ENCODE measurements at places on chromosomes 7 and 10.

DNA sequence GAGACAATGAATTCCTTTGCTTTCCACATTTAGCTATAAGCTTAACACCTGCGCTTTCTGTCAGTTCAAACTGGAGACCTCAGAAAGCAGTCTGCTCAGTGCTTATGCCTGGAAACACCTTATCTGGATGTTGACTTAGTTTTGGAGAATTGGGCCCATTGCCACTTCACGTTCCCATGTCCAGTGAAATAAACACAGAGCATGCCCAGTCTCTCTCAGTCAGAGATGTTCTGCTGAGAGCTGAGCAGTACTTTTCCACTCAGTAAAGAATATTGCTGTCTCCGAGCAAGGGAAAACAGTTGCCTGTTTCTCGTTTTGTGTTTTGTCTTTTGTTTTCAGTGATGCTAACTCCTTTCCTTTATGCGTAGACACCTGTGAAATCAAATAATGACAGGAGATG, 83.2 kb upstream of the PRR15 start:
- DNase-seq, result no peak

DNA sequence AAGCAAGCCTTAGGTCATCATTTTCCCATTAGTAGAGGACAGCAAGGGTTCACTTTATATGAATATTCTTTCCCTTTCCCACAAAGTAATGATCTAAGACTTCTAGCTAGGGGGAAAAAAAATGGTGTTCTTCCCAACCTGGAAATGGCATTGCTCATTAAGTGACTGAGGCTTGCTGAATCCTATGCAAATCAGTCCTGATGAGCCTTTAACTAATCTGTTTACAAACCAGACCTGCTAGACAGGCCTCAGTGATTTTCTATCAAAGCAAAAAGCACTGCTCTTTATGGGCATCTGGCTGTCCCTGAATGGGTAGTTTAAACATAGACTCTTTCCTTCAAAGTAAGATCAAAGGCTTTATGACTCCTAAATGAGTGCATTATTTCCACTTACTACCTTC, 146.3 kb downstream of the HIBADH start:
- no peak for DNase-seq

- DNase-seq, result no peak
Measured at GRCh38 chr10:44193567-44194220, 191.2 kb downstream of the CXCL12 start.

DNA sequence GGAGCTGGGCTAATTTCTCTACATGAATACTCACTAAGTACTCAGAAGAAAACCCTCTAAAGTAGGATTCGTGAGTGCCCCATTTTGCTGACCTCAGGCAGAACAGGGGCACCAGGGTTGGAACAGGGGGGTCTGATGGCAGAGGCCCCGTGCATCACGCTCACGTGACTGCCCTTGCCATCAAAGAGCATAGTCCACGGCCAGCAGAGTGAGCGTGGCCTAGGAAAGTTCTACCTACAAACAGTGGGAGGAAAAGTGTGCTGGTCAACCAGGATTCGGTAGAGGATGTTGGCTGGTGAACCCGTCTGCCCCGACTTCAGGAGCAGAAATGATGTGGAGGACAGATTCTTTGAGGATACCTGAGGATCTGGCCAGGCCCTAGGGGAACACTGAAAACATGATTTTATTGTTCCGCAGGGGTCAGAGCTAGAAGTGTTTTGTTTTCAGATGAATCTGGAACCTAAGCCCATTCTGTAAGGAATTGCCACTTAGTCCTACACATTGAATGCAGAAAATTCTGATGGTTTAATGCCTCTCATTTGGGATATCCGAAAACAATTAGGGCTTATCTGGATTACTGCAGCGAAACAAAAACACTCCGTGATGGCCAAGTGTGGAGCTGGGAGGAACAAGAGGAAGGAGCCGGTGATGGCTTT, 138.8 kb upstream of the SHH start:
- DNase-seq, result no peak

GRCh38 chr7:96952974-96953391, 52.4 kb upstream of the DLX6 start:
- DNase-seq, result no peak

GRCh38 chr7:79454361-79454960, 994 bp upstream of the MAGI2 start:
- DNase-seq, result no peak

GRCh38 chr7:94061326-94061725, 57.2 kb upstream of the BET1 start:
- no peak for DNase-seq

- DNase-seq, result no peak
Measured at GRCh38 chr7:15888090-15888489, 201.6 kb upstream of the MEOX2 start.

DNA sequence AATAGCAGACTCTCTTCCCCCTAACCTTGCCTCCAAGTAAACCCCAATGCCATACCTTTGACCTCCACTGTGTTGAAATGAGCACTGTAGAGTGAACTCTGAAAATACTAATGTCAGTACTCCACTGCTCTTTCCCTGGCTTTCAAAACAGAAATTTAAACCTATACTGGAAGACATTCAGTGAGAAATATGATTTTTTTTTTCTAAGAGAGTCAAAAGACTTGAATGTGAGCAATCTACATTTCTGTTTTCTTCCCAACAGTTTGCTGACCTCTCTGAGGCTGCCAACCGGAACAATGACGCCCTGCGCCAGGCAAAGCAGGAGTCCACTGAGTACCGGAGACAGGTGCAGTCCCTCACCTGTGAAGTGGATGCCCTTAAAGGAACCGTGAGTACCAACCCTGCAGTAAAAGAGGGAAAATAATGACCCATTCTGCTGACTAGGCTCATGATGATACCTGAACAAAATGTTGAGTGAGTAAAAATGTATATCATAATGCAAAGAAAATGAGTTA, 6.4 kb downstream of the VIM start:
- no peak for DNase-seq

DNA sequence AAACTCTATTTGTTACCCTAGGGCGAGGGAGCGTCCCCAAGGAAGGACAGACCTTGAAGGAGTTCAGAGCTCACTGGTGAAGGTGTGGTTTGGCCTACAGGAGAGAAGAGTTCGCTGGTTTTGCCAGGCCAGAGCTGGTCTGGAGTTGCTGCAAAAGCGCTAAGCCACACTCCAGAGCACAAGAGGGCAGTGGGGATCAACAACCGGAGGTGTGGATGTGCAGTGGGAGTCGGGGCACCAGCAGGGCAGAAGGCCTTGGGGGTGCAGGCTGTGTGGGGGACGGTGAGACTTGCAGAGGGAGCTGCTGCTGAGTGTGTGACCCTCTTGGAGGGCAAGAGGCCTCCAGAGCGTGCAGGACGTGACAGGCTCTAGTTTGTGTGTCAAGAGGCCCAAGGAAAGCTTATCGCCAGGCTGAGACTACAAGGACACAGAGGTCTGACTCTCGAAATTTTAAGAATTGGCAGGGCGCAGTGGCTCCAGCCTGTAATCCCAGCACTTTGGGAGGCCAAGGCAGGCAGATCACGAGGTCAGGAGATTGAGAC, 14.3 kb upstream of the CUL1 start:
- DNase-seq, result no peak

DNA sequence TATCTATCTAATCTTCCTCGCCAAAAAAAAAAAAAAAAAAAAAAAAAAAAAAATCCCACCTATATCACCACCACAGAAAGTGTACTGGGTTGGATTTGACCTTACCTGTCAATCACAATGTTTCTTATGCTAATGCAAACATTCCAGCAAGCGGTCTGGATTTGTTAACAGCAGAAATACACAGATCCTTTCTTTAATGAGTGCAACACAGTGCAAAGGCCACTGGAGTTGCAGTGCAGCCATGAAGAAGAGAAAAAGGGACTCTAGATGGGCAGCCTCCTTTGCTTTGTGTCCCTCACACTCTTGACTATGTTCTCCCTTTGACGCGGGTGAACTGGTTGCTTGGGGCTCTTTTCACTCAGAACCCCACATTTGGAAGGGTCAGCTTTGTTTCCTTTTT, 127.3 kb upstream of the PRKCQ start:
- no peak for DNase-seq

GRCh38 chr7:104650991-104651640, 322.7 kb downstream of the LHFPL3 start:
- DNase-seq, result no peak

DNA sequence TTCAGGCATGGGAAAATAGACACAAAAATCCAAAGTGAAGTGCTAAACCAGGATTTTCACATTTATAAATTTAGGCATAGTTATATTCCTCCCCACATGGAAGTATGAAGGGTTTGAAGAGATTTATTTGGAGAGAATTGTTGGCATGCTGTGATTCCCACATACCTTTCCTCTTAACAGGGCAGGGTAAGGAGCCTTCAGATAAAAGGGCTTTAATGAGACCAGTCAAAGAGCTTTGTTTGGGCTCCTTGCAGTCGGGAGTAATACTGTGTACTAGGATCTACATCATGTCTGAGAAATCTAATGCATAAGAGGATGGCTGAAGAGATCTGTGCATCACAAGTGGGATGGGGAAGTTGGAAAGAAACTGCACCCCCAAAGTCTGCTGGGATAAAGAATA, 140.8 kb upstream of the PTN start:
- no peak for DNase-seq

GRCh38 chr10:113474752-113475151, 78.1 kb upstream of the HABP2 start:
- no peak for DNase-seq

DNA sequence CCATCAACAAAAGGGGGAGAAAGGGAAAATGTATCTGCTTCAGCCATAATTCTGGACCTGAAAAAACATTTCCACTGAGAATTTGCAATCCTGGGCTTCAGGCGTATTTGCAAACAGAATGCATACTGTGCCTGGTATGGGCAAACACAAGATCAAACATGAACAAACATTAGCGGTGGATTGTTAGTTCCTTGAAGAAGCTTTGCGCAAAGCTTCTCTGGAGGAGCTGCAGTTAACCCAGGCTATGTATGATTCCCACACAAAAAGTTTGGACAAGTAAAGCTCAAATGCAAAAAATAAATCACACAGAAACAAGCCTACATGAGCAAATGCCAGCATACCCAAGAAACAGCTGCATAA, 20.4 kb upstream of the HILPDA start:
- no peak for DNase-seq

DNA sequence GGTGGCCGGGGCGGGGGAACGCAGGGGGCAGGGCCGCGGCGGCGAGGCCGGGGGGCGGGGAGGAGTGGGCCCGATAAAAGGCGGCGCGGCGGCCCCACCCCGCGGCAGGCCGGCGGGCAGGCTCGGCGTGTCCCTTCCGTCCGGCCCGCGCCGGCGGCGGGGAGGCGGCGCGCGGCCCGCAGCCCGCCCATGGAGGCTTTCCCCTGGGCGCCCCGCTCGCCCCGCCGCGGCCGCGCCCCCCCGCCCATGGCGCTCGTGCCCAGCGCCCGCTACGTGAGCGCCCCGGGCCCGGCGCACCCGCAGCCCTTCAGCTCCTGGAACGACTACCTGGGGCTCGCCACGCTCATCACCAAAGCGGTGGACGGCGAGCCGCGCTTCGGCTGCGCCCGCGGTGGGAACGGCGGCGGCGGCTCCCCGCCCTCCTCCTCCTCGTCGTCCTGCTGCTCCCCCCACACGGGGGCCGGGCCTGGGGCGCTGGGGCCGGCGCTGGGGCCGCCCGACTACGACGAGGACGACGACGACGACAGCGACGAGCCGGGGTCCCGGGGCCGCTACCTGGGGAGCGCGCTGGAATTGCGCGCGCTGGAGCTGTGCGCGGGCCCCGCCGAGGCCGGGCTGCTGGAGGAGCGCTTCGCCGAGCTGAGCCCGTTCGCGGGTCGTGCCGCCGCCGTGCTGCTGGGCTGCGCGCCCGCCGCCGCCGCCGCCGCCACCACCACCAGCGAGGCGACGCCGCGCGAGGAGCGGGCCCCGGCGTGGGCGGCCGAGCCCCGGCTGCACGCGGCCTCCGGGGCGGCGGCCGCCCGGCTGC, at the start of gene NANOS1:
Gene NANOS1, plus strand, starts transcription at position 102 of the 808 bp plus-strand sequence. Its CDS starts 88 bp downstream, at position 190.
- DNase-seq, result no peak

DNA sequence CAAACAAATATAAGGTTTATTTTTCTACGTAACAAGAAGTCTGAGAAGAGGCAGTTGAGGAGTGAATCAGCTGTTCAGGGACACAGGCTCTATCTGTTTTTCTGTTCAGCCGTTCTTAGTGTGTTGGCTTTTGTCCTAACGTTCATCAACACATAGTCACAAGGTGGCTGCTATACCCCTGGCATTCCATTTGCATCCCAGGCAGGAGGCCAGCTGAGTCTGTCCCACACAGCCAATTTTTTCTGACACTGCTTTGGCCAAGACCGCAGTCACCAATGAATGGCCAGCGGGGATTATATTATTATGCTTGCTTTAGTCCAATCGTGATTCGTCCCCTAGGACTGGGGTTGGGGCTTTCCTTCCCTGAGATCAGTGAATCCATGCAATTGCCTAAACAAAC, 143.4 kb upstream of the CHST15 start:
- no peak for DNase-seq

GRCh38 chr10:75117995-75118394, 6.5 kb downstream of the SAMD8 start:
- DNase-seq, result no peak

DNA sequence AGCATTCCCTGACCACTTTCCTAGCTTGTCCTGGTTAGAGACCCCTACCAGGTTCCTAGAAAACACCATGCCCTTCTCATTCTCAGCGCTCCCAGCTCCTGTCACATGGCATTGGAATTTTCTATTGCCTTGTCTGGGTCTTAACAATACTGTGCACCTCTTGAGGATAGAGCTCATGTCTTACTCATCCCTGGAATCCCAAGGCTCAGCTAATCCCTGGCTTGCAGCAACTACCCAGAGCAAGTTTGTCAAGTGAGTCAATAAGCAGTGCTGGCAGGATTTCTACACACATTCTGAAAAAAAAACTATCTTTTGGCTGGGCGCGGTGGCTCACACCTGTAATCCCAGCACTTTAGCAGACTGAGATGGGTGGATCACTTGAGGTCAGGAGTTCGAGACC, 11.7 kb upstream of the PRDX3 start:
- no peak for DNase-seq

- no peak for DNase-seq
Measured at GRCh38 chr10:130994845-130995244, 316.7 kb downstream of the TCERG1L start.

DNA sequence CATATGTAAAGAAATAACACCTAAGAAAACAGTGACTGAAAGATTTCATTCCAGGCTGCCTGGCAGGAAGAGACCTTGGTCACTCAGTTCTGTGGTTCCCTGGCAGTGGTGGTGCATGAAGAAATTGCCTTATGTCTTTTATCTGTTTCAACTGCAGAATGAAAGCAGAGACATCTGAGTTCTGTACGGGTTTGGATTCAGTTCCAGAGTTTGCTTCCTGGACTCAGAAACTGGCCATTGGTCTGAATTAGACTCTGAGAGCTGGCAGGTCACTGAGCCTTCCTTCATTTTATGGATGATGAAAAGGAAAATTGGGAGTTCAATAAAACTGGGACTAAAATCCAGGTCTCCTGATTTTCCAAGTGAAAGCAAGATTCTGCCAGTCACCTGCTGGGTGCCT, 428.9 kb upstream of the AUTS2 start:
- no peak for DNase-seq

DNA sequence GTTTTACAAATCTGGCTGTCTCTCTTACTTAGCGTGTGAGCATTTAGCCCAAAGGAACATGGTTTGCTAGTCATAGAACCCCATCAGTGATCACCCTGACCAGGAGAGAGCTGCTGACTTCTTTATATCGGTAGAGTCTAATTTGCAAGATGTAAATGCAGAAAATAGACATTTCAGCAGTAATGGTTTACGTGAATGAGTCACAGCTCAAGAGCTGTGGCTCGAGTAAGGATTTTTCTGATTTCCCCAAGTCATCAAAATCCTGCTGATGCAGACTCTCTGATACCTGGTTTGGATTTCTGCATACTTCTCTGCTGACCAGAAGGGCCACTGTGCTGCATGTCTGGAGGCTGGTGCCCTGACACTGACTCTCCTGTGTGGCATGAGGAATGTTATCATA, 25.7 kb downstream of the NUB1 start:
- DNase-seq, result no peak

All from stimulated activated CD8-positive, alpha-beta memory T cell treated with anti-CD3 and anti-CD28 coated beads, Interleukin-4, amount 100 ng/mL, for 4 hours (primary cell).